ENCODE measurements at places on chromosomes 5 and 9.
A peak's percentile ranks its signal among the peaks of the same experiment; 100 is the strongest.

GRCh38 chr5:127959152-127959764 is 124.3 kb upstream of the SLC12A2 start:
- DNase-seq: peak; percentile 85

DNA sequence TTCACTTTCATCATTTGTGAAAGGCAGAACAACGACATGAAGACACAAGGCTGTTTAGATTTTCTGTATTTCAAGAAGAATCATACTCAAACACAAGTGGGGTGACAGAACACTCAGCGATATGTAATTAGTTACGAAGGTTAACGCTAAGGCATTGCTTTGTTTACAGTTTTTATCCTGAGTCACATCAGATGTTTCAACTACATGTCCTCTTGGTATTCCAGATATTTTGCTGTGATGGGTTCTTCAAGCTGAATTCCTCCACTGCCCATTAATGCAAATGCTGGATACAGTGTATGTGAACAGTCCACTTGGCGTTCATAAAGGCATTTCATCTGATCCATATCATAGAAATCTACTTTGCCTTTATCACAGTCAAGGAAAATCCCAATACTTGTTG is 43.4 kb downstream of the TRIM36 start:
- no peak for DNase-seq

- DNase-seq: no peak
Measured at GRCh38 chr9:35490155-35490909, 421 bp downstream of the RUSC2 start.

- DNase-seq: no peak
Measured at GRCh38 chr9:16312116-16312515, 558.4 kb downstream of the BNC2 start.

DNA sequence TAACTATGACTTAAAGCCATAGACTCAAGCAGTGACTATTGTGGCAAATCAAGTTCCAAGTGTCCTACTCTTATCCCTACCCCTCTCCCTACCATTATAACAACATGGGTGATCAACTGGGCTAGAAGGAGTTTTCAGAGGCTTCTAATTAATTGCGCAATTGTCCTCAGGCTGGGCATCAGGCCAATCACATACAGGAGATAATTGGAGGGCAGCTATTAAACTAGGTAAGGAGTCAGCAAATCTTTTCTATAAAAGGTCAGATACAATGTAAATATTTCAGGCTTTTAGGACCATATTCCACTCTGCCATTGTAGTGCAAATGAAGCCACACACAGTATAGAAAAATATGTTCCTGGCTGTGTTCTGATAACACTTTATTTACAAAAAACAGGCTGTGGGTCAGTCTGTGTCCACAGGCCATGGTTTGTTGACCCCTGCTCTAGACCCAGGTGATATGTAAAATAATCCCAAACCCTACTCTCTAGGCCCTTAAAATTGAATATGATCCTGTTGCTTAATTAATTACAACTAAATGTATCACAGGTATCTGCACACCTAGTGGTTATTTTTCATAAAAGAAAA is 141.4 kb upstream of the PIK3R1 start:
- DNase-seq: no peak

- no peak for DNase-seq
Measured at GRCh38 chr5:138271281-138271680, 3.1 kb downstream of the GFRA3 start.

DNA sequence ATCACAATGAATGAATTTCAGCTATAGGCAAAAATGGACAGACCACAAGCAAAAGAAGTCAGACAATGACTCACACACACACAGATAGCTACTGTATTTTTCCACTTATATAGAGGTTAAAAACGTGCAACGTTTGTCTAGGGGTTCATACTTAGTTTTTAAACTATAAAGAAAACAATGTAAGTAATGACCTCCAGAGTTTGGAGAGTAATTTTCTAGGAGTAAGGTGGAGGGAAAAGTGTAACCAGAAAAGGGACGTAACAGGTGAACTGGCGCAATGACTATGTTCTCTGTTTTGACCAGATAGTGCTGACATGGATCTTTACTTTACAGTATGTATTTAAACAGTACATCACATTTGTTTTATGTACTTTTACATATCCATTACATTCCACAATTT is 51.1 kb downstream of the FNIP1 start:
- DNase-seq: no peak

GRCh38 chr5:116530276-116530675 is 44.3 kb downstream of the SEMA6A start:
- no peak for DNase-seq

- no peak for DNase-seq
Measured at GRCh38 chr9:93205045-93205768, 21.3 kb downstream of the WNK2 start.

GRCh38 chr9:13841746-13842462 is 472.0 kb downstream of the NFIB start:
- DNase-seq: no peak

DNA sequence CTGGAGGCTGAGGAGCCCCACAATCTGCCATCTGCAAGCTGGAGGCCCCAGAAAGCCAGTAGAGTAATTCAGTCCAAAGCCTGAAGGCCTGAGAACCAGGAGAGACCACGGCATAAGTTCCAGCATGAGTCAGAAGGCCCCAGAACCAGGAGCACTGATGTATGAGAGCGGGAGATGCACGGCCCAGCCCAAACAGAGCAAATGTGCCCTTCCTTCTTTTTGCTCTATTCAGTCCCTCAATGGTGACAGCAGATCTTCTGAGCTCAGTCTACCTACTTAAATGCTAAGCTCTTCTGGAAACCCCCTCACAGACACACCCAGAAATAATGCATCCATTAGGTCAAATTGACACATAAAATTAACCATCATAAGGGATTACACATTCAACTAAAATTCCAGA is 277.6 kb downstream of the ATPSCKMT start:
- DNase-seq: no peak

DNA sequence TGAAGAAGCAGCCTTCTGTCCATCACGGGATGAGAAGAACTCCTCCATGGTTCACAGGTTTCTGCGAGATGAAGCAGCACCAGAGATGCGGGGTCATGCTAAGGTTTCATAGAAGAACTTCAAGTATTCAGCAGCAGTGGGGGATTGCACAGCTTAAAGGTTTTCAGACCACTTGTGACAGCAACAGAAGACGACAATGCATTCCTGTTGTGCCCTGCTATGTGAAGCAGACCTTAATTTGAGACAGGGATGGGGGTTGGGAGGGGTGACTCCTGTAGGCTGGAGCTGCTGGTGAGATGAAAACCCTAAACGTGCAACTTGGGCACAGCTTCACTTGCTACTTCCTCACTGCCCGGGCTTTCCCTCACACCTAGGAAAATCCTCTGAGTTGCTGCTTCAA is 256.0 kb downstream of the SLIT3 start:
- peak; percentile 43 for DNase-seq

Data from kidney glomerular epithelial cell (primary cell).